ENCODE measurements at places on chromosomes 11 and 22.

DNA sequence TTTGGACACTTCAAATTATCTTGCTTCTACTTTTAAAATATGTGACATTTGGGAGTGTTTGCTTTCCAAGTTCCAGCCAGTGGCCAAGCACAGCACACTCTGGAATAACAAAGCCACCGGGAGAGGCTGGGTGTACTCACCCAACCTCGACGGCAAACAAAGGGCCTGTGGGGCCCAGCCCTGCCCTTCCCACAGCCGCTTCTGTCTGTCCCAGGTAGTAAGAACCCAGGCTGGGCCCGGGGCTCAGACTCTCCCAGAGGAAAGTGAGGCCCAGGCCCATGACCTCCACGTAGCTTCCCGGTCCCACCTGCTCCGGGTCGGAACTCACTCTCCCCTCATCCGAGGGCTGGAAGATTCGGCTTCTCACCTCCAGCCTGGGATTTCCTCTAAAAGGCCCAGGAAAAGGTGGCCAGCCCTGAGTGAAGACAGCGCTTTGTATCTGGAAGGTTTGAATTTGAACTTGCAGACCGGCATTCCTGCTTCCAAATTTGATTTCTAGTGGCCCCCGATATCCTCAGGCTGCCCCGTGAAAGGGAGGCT, 93.5 kb downstream of the CELSR1 start:
- DNase-seq, result peak; percentile 79

- DNase-seq, result no peak
These were observed 8.1 kb downstream of the PRR33 start for GRCh38 chr11:1883346-1884302.

DNA sequence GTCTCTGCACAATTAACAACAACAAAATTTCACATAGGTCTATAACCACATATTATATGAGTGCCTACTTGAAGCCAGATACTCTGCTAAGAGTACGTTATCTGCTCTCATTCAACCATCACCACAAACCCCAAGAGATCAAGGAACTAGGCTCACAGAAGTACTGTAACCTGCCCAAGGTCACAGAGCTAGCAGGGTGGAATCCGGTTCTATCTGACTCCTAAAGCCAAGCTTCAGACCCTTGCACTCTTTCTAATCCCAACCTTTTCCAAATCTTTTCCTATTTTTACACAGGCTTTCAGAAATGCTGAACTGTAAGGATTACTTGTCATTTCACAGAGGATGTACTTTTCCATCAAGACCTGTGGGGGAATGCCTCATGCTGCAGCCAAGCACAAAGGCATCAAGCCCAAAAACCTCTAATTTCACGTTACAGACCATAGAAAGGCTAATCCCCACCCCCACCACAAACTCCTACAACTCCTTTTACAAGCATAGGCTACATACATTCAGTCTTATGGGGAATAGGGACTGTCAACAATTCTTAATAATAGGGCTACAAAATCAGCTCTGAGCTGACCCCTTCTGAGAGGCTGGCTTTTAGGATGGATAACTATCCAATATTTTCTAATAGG, 927 bp downstream of the PRCP start:
- no peak for DNase-seq

DNA sequence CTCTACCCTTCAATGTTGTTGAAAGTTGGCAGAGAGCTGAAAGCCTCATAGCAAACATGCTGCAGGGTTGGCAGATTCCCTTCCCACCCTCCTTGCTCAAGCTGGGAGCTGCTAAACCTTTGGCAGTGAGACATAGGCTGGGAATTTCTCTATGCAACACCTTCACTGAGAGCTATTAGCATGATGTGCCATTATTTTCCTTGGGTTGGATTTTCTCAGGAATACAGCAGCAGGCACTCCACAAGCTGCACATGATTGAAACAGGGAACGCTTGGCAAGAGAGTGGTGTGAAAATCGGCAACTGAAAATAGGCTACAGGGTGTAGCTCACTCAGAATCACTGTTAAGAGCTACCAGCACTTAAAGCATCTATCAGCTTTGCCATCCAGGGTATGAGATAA, 9.6 kb upstream of the ALKBH3 start:
- DNase-seq, result no peak

- no peak for DNase-seq
These were observed 290.7 kb upstream of the MPPED2 start for GRCh38 chr11:30876663-30877396.

DNA sequence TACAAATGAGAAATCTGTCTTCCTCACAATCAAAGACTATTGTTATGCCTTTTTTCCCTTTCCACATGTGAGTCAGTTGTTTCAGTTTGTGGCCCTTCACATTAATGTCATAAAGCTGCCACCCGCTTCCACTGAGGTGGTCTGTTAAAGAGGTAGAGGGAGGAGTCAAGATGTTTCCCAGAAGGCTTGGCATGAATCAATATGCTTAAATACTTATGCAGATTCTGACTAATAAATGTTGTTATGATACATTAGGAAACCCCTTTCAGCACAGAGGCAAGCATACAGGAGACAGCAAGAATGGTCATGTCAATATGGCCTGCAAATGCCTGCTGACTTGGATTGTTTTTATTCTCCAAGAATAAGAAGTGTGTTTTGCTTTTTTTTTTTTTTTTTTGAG, 6.5 kb downstream of the RTN3 start:
- DNase-seq, result no peak

Data from SHP77 (cell line).